ENCODE measurements at places on chromosomes 5 and 9.

DNA sequence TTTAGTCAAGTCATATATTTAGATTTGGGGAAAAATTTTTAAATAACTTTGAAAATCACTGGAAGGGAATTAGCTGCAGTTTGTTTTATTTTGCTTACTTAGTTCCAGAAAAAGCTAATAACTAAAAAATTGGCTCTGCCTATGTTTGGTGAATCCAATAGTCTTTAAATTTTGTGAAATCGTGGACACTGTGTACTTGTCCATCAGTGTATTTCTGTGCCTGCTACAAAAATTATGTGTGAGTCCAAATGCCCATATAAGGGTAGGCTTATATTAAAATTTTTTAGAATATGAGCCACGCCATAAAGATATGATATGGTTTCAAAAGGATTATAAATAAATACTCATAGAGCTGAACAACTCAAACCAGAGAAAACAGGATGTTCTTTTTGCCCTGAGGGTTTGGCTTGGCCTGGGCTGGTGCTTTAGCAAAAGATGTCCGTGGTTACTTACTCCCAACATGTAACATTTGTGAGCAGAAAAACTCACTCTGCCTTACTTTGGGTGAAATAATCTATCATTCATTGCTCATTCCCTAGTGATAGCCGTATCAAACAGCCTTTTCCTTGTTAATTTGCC is 133.2 kb upstream of the PRLR start:
- DNase-seq: no peak

DNA sequence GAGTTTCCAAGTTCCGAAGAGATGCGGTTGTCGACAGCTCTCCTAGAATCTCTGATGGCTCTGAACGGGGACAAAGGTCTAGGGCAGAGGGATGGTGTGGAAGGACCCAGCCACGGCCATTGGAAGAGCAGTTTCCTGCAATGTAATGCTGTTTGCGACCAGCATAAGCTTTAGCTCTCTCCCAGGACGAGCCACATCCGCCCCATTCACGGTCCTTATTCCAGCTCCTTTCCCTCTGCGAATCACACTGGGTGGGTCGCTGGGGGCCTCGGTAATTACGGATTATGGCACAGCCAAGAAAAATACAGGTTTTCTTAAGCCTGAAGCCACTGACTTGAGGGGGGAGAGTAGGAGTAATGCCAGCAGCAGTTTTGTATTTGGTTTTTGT is 22.7 kb downstream of the ANXA2R start:
- no peak for DNase-seq

DNA sequence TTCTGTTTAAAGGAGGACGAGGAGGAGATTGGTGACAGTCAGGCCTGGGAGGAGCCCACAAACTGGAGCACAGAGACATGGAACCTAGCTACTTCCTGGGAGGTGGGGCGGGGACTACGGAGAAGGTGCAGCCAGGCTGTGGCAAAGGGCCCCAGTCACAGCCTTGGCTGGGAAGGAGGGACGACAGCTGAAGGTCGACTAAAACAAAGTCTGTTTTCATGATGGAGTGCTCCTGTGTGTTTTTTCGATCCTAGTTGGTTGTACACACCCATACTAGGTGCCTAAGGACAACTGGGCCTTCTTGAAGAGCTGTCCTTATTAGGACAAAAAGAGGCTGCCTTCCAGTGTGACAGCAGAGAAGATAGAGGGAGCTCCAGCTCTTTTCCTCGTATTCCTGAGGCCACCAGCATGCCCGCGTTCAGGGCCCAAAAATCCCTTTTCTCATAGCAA is 2.9 kb downstream of the CCDC107 start:
- DNase-seq: no peak

DNA sequence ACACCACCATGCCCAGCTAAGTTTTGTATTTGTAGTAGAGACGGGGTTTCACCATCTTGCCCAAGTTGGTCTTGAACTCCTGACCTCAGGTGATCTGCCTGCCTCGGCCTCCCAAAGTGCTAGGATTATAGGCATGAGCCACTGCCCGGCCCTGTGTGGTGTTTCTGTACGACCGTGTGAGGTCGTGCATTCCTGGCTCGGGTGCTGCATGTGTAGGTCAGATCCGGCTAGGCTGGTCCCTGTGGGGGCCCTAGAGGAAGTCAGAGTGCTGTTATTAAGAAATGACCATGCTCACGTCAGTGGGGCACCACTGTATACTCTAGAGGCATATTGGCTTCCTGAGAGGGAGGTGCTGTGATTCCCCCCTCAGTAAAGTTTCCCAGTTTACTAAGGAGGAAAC is 13.7 kb downstream of the WNK2 start:
- DNase-seq: no peak

GRCh38 chr5:124683917-124684555 is 62.4 kb downstream of the ZNF608 start:
- DNase-seq: no peak

- DNase-seq: no peak
Measured at GRCh38 chr9:95974389-95974788, 98.9 kb downstream of the ERCC6L2 start.

- no peak for DNase-seq
Measured at GRCh38 chr9:85118990-85119755, 449.6 kb downstream of the NTRK2 start.

- DNase-seq: no peak
Measured at GRCh38 chr9:5917273-5917672, 26.6 kb downstream of the MLANA start.

DNA sequence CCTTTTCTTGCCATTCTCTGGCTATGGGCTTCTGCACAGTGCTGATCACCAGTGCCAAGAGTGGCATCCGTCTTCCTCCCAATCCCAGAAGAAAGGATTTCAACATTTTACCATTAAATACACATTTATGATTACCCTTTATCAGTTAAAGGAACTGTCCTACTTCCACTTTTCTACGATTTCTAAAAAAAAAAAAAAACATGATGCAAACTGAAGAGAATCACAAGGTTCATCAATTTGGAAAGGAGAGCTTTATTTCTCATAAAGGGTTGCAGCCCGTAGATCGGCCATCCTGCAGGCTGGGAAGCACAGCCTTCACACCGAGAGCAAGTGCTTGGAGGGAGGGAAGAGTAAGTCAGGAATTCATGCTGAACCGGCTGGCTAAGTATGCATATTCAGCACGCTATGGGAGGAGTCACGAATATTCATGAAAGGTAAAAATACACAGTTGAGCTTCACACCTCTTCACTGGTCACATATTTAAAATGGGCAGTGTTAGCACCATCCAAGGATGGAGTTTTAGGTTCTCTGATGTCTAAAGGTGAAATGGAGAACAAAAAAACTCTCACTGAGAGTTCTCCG is 52.5 kb upstream of the SEMA4D start:
- no peak for DNase-seq

DNA sequence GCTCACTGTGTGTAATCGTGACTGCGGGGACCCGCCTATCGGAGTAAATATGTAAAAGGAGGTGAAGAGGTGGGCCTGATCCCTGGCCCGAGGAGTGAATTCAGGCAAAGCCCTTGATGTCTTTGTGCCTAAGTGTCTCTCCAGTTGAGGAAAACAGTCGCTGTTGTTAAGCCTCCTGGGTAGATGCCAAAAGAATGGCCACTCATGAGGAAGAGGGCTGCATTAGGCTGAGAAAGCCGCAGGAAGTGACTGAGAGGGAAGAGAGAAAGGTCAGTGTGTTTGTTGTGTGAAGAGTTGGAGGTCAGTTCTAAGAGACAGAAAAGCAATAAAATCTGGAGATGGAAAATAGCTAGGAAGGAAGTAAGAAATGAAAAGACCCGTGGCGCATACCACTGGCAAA is 35.8 kb upstream of the PIP5K1B start:
- no peak for DNase-seq

DNA sequence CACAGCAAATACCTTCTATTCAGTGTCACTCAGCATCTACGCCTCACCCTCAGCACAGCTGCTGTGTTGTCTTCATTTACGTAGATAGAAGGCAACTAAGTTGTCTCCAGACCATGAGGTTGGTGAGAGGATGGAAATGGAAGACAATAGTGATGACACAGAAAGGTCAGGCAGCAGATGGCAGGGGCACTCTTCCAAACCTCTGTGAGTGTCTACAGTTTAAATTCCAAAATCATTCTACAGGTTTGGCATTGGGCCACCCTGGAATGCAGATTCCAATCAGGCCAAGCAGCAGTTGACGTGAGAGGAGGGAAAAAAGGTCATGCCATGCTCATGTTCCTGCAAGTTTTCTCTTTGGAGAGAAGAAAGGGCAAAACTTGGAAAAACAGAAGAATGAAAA is 68.7 kb upstream of the ADAMTSL1 start:
- DNase-seq: no peak

DNA sequence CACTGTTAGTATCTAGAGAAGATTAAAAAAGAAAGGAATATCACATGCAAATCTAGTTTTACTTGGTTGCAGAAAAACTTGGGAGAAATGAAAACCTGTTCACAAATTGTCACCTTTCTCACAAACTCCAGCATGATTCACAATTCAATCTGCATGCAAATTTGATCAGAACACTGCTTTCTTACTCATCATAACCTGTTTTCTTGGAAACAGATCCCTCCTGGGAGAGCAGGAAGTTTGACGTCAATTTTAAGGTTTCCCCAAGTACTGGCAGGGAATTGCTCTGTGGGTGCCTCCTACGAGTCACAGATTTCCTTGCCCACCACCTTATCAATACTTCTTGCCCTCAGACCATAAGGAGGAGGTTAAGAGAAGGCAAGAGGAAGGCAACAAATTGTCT is 30.2 kb upstream of the HTR4 start:
- DNase-seq: no peak

DNA sequence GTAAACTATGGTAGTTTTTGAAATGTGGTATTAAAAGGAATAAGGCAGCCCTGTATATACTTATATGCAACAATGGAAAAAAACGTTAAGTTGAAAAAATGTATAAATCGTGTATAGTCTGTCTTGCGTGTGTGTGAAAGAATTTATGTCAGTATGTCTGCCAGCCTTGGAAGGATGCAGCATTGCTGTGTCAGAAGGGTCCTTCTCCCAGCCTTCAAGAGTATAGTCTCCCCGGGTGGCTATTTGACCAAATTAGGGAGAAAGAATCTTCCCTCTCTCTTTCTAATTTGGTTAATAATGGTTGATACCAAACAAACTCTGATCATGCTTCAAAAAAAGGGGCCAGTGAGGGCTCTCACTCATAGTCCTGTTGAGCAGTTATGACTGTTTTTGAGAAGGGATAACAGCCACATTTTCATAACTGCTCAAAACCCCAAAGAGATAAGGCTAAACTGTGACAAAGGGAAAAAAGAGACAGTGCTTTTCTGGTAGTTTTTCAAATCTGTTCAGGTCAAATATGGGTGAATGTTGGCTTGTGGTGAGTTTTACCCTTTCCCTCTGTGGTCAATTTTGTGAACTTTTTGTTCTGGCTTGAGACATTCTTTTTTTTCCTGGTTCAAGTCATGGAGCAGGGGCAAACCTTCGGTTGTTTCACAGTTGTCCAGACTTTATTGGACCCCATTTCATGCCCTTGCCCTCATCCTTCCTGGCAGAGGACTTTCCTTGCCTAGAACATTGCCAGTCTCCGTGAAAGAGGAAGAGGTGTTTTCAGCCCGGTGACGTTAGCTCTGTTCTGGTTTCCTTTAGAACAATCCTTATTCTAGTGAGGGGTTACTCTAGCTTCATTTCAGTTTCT is 21.0 kb downstream of the SNX30 start:
- no peak for DNase-seq

DNA sequence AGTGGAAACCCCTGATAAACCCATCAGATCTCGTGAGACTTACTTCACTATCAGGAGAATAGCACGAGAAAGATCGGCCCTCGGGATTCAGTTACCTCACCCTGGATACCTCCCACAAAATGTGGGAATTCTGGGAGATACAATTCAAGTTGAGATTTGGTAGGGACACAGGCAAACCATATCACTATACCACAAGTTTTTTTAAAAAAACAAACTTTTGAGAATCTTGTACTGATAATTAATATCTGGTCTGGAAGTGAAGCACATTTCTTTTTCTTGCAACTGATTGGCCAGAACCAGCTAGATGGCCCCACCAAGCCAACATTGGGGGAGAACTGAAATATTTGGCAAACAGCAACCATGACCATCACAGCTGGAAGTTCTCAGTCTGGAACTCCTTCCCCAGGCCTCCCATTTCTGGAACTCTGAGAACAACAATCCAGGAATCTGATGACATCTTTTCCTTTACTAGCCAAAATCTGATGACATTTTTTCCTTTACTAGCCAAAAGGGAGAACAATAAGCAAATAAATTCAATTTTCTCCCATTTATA is 51.8 kb upstream of the CDKN2B start:
- DNase-seq: no peak

DNA sequence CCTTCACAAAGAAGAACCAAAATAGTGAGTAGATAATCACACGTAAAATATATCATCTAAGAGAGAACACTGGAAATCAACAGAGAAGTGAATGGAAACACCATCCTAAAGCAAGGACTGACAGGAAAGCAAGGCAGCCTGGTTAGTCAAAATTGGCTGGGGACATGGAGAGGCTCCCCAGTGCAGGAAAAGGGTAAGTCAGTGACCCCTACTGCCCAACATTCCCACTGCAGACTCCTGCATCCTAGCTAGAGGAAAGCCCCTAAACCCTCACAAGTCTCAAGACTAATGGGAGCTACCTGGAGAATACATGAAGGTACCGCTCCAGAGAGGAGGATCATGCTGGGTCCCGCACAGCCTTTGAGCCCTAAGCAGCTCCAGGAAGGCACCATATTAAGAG is 60.1 kb downstream of the ZDHHC21 start:
- DNase-seq: no peak

- DNase-seq: no peak
Measured at GRCh38 chr9:91884696-91885687, 65.0 kb downstream of the ROR2 start.

- DNase-seq: no peak
Measured at GRCh38 chr9:112532427-112532826, 45.8 kb downstream of the KIAA1958 start.

DNA sequence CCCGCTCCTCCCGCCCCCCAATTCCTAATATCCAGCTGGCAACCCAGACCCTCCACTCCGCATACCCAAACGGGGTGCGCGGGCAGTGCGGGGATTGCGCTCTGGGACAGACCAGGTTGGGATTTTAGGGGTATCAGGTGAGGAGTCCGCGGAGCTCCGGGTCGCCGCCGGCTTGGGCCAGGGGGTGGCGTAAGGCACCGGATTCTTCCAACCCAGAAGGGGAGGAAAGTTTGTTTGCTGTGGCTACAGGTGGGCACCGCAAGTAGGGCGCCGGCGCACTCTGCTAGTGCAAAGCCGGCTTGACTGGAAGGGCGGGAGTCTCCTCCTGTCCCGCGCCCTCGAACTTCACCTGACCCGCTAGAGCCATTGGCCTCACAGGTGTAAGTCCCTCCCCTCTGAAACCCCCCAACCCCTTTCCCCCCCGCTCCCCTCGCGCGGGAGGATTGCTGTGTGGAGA is 709 bp downstream of the IQGAP2 start:
- DNase-seq: peak; percentile 87

DNA sequence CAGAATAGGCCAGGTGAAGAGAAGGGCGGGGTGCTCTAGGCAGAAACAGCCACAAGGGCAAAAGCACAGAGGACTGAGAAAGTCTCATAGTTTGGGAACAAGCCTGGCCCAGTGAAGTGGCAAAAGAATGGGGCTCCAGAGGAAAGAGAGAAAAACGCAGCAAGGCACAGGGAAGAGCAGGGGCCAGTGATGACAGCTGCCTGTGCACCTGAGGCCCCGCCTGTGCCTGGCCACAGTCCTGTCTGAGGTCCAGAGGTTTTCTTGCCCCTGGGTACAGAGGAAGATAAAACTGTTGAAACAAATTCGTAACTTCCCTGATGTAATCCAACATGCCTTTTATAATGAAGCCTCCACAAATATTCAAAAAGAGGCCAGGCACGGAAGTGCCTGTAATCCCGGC is 22.0 kb downstream of the FRRS1L start:
- no peak for DNase-seq
